ENCODE measurements at places on chromosomes 6 and 20. TPM values are rescaled to one million over a fixed set of nuclear protein-coding genes. Genes with fewer than 3 reads are reported as not detected.

Gene SLC17A1
- not detected for total RNA-seq

- DNase-seq = no peak
These were observed 285.4 kb downstream of the SYNE1 start for GRCh38 chr6:152351742-152352141.

- no peak for DNase-seq
These were observed 97.2 kb upstream of the HDAC2 start for GRCh38 chr6:114068116-114068515.

DNA sequence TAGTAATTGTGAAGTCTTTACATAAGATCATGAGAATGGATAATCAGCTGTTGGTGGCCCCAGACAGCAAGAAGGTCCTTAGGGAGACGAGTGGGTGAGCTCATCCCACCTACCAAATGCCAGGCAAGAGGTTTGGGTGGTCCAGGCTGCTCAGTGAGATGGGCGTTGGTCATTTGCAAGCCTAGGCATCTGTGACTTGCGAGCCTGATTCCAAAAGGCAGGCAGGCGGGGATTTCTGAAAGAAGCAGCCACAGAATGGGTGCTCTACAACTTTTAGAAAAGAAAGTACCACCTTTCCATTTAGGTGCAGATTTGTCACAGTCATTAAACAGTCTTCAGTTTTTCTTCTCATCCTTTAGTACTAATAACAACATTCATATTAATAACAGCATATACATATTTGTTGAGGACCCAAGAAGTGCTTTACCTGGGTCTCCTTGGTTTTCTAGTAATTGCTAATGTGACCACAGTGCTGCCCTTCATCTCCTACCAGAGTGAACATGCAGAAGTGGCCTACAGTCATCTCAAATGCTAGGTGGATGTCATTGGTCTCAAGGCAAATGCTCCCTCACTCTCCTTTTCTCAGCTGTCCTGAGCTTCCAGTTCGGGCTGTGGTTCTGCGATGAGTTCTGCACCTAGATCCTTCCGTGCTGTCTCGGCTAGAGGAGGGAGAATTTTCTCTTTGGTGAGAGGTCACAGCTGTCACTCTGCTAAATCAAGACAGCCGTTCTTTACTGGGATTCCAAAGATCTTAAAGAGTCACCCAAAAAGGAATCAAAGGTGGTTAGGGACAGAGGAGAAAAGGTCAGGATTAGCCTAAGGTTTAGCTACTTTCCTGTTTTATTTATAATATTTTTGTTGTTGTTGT is 2.7 kb downstream of the WRNIP1 start:
- DNase-seq = no peak

GRCh38 chr20:19376451-19377229 is 164.2 kb downstream of the SLC24A3 start:
- no peak for DNase-seq

DNA sequence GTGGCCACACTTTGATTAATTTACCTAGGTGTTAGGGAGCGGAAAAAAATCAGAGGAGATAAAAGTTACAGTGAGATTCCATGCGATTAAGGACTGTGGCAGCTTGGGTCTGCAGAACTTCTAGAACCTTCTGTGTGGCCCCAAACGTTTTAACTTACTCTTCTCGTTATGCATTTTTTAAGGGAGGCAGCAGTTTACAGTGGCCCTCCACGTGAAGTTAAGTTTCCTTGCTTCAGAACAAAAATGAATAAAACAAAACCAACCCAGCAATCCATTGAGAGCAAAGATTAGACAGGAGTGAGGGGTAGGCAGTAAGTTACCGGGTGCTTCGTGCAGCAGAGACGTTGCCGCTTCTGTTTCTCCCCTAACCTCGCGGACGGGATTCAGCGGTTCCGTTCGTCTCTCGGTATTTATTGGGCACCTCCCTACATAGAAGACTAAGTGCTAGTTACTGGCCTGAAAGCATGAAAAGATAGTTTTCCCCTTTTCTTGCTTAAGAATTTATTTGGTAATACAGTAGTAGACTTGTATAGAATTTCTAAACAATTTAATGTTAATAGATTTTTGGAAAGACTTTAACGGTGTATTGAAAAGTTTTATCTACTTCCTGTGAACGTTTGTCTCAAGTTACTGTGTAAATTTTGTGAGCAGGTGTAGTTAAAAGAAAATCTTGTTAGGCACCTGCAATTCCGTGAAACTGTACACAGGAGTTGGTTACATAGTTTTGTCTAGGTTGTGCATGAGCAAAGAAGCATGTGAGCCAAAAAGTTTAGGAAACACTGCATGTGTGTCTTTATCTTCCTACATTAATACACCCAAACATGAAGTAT is 1.1 kb downstream of the BAG2 start:
- no peak for DNase-seq

Gene PHACTR1
- 3.9 TPM for total RNA-seq

GRCh38 chr20:25247518-25247955 is 348 bp upstream of the PYGB start:
- peak; percentile 77 for DNase-seq

Gene AARS2
- 6.9 TPM for total RNA-seq

GRCh38 chr6:169231790-169232506 is 21.7 kb downstream of the THBS2 start:
- peak; percentile 66 for DNase-seq

DNA sequence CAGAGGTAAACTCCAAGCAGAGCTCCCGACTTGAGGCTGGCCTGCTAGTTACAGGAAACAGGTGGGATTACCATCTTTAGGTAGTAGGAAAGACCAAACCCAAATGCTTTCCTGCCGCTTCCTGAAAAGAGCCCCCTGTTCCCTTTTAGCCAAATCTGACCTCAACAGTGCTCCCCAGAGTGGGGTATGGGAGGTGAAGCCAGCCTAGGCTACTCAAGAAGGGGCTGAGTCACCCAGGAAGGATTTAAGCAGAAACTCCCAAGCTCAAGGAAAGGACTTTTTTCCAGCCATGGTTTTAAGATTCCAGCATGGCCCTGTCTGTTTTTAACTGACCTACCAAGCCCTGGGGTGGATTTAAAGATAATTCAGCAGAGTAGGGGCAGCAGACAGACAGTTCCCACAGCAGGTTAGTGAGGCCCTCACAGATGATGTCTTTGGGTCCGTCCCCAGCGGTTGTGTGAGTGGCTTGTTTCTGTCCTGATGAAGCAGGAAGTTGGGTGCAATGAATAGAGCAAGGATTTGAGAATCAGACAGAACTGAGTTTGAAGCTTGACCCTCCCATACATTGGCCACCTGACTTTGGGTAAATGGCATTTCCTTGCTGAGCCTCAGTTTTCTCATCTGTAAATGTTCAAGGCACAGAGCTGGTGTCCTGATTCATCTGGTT is 76.9 kb upstream of the MAFB start:
- no peak for DNase-seq

DNA sequence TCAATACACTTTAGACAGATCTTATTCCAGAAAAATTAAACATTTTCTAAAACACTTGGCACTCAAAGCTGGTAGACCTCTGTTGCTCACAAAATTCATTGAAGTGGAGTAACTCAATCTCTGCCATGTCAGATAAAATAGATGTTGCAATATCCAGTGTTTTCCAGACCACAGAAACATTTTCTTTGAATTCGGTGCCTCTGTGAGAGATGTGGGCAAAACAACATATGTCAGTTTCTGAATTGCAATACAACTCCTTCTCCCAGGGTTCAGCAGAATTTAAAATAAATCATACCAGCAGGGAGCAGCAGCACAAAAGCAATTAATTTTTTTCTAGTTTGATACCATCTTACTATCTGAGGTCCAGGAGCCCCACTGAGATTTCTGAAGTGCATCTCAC is 11.3 kb upstream of the PKHD1 start:
- no peak for DNase-seq

Gene COL21A1
- 62.5 TPM for total RNA-seq
